ENCODE measurements at places on chromosomes 12 and 14.
A peak's percentile ranks its signal among the peaks of the same experiment; 100 is the strongest.

DNA sequence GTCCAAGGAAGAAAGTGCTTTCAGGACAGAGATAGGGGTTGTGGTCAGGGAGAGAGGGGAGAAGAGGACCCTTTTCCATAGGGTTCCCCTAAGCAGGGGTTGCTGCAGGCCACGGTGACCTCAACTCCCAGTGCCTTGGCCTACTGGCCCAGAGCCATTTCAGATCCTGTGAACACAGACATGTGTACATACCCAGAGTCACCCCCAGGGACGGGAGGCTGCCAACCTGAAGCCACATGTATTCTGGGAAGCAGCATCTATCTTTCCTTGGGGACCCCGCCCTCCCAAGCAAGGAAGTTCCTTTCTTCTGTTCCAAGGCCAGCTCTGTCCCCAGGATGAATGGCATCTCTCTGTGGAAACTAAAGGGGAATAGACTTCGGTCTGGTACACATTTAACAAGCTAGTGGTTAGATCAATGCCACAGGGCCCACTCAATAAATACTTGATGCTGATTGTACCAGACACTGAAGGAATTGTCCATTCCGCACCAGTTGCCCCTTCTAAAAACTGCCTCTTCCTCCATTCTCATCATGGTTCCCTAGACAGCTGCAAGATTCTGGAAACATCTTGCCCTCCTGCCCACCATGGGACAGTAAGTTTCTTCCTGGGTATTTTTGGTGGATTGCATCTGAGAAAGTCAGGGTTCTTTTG lies 25.2 kb upstream of the DGLUCY start:
- DNase-seq: no peak

DNA sequence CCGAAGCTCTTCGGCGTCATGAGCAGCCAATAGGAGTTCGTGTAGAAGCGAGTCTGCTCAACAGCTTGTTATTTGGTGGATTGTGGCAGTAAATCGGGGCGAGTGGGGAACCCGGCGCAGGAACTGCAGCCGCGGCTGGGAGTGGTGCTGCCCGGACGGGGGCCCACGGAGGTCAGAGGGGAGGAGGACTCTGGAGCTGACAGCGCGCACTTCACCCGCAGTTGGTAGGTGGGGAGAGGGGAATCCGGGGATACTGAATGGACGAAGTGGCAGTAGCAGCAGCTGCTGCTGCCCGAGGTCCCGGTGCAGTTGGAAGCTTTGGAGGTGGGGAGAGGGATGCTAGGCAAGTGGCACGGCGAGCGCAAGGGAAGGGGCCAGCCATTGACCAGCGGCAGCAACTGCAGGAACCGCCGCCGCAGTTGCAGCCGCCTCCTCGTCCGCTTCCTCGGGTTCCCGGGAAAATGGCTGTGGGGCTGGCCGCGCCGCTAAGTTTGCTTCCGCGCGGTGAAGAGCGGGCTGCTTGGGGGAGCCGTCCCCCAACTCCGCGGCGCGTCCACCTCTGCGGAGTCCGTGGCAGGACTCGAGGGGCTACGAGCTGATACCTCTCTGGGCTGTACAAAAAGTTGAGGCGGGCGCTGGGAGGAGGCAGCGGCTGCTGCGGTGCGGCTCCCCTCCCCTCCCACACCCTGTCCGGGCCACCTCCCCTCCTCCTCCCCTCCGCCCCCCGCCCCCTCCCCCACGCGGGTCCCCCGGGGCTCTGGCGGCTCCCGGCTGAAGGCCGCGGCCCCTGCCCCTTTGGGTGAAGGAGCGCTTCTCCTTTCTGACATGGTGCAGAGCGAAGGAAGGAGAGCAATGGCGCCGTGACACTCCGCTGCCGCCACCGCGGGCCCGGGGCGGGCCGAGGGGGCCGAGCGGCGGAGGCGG lies at the start of gene ARID4A:
Gene ARID4A, plus strand, starts transcription at position 79 of the 924 bp plus-strand sequence. CDS start 1,300 bp downstream, outside the sequence.
- DNase-seq: no peak

DNA sequence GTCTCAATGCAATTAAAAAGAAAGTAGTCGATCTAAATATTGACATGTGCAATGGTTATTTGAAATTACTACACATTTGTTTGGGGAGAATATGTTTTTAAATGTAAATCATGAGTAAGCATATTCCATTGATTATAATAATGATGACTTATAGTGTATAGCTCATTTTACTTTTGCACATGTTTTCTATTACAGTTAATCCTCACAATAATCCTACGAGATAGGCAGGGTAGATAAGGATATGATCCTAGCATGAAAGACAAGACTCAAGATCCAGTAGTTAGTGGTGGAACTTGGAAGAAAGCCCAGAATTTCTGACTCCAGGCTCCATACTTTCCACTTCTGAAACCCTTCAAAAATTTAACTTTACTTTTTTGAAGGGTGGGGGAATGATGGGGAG lies 94.0 kb downstream of the NAV3 start:
- no peak for DNase-seq

- DNase-seq: no peak
These were observed 818 bp upstream of the TMEM119 start for GRCh38 chr12:108598553-108599250.

GRCh38 chr14:68780358-68781160 lies 12.3 kb downstream of the ZFP36L1 start:
- no peak for DNase-seq

- DNase-seq: no peak
These were observed 624 bp upstream of the PWP1 start for GRCh38 chr12:107684990-107685359.

DNA sequence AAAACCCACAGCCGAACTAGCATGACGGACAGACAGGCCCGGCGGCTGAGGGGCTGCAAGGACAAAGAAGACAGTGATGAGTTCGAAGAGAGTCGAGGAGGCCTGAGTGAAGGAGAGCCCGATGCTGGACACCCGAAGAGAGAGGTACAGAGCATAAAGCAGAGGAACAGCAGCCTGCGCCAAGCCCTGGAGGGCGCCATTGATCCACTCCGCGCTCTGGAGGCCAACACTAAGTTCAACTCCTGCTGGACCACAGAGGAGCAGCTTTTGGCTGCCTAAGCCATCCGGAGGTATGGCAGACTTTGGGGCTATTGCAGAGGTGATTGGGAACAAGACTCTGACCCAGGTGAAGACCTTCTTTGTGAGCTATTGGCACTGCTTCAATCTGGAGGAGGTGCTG lies 7.8 kb upstream of the PLXNC1 start:
- no peak for DNase-seq

DNA sequence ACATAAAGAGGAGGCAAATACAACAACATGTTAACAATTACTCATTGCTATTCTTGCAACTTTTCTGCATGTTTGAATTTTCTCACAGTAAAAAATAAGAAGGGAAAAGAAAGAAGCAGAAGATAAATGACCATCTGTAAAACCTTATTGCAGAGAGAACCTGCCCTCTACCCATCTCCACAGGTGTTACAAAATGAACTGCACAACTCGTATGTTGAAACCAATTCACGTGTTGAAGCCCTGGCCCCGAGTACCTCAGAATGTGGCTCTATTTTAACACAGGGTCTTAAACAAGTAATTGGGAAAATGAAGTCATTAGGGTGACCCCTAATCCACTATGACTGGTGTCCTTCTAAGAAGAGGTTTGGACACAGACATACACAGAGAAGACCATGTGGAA lies 39.5 kb downstream of the FOXN3 start:
- no peak for DNase-seq

GRCh38 chr14:31059152-31059924 lies 33.2 kb upstream of the STRN3 start:
- DNase-seq: no peak

DNA sequence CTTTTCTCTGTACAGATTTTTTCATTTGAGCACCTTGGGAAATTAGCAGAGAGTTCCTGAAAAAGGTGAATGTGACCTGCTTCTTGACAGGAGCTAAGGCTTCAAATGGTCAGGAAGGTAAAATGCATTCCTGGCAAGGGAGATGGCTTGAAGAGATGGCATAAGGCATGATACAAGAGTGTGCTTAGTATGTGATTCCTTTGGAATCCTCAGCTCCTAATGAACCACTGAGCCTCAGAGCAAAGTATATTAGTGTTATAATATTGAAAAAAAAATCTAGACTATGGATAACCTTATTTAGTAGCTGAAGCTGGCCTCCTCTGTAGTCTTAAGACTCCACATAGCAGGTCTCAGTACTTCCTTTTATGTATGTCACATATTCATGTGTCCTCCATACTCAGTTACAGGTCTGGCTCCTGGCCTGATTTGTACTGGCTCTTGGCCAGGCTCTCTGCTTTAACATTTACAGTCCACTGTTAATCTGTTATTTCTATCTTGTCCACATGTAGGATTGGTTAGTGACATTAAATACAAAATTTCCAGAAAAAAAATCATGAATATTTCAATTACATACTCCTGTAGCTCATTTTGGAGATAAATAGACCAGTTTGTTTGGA lies 17.9 kb downstream of the TOGARAM1 start:
- DNase-seq: no peak

DNA sequence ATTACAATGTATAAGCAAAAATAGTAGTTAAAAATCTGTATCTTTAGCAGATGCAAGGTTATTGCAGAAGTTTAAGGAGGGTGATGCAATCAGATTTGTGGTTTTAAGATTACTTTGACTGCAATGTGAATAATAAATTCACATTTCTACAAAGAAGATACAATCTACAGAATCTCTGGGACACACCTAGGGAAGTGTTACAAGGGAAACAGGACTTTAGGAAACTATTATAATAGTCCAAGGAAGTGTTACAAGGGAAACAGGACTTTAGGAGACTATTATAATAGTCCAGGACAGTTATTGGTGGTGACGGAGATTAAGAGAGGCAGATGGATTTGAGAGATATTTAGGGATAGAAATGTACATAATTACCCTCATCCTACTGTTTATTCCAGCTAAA lies 154.4 kb upstream of the GARIN6 start:
- DNase-seq: no peak

- peak; percentile 33 for DNase-seq
These were observed 57.1 kb downstream of the NIN start for GRCh38 chr14:50773632-50774541.

DNA sequence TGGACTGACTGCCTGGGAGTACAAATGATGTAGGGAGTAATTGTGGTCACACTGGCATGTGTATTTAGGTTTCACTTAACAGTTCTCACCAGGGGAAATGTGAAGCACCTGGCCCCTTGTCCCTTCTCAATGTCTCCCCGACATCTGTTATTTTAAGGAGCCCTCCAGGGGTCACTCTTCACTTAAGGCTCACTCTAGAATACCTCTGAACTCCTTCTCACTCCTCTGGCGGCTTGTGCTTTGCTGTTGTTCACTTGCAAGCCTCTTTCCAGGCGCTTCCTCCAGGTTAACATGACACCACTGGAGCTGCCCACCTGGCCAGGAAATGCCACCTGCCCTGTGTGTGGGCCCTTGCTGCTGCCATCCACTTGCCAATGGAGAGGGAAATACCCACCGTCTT lies 56.5 kb upstream of the GZMB start:
- no peak for DNase-seq

- DNase-seq: no peak
These were observed 22.6 kb upstream of the MDM2 start for GRCh38 chr12:68785358-68785757.

DNA sequence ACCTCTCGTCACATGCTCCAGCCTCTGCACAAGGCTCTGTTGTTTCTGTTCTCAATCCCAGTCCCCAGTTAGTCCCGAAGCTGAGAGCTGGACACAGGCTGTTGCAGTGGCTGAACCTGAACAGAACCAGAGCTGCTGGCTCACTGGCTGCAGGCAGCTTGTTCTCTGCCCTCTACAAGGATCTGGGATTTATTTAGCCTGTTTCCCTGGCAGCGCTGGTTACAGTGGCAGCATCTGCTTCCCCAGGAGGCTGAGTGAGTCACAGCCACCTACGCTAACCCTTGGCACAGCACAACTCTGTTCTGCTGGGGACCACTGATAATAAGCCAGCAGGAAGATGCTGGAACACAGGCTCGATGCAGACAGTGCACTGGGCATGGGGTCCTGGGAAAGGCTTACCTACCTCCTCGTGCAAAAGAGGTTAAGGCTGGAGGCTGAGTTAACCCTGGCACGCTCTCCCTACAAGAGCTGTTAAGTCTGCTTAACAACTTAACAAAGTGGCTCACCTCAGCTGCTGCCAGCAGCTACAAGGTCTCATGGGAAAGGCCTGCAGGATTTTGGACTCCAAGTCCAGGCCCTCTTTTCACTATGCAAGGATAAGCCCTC lies 299.6 kb downstream of the PCNX1 start:
- DNase-seq: no peak

- no peak for DNase-seq
These were observed 7.1 kb upstream of the KRT5 start for GRCh38 chr12:52527121-52527800.

GRCh38 chr12:120264086-120264903 lies 1.2 kb downstream of the PXN start:
- peak; percentile 92 for DNase-seq

Measured in keratinocyte (primary cell).